ENCODE measurements at places on chromosomes 3 and 15. TPM values are rescaled to one million over a fixed set of nuclear protein-coding genes. Genes with fewer than 3 reads are reported as not detected.
A peak's percentile ranks its signal among the peaks of the same experiment; 100 is the strongest.

The CYP1A2 gene
- not detected for total RNA-seq

The RTP3 gene
- 0.07 TPM for total RNA-seq

The APBA2 gene
- total RNA-seq = 13.9 TPM

The KNL1 gene
- total RNA-seq = 33.9 TPM

The MCF2L2 gene
- 6.4 TPM for total RNA-seq

The IGSF11 gene
- total RNA-seq = 0.89 TPM

- DNase-seq = peak; percentile 95
Observed at GRCh38 chr15:89358435-89358754, 23.8 kb upstream of the POLG start.

DNA sequence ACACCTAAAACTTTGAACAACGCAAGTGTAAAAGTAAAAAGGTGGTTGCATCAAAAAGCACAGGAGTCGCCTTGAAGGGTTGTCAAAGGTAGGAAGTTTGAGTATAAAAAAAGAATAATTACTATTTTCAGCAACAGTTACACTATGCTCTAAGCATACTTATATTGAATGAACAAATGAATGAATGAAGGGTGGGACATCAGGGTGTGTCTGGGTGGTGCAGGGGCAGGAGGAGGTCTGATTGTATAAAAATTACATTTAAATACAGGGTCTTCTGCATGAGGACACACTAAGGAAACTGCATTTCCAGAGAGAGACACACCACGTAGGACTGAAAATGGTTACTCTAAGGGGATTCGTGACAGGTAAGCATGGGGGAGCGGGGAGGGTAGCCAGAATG is at the start of gene ARGFX:
Gene ARGFX, plus strand, starts transcription at position 301 of the 400 bp plus-strand sequence. CDS start 2,765 bp downstream, outside the sequence.
- no peak for DNase-seq

DNA sequence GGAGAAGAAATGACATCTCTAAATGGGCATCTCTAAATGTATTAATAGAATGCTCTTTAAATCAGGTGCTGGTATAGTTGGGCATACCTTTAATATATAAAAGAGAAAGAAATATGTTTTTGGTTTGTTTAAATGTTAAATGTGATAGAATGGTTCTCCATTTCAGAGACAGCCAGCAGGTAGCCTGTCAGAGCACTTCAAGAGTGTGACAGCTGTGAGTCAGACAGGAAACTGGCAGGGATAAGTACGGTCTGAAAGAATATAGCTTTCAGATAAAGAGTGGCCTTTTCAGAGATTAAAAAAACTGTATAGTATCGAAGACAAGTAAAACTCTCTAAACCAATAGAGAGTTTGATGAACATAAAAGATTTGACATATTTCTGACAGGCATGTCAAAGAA is 654.1 kb downstream of the IGSF11 start:
- no peak for DNase-seq

- DNase-seq = no peak
Observed at GRCh38 chr15:50872832-50873426, 35.6 kb upstream of the AP4E1 start.

- DNase-seq = no peak
Observed at GRCh38 chr15:41205315-41205714, 25.2 kb downstream of the EXD1 start.

GRCh38 chr15:84811828-84812227 is 5.3 kb upstream of the ALPK3 start:
- DNase-seq = no peak

DNA sequence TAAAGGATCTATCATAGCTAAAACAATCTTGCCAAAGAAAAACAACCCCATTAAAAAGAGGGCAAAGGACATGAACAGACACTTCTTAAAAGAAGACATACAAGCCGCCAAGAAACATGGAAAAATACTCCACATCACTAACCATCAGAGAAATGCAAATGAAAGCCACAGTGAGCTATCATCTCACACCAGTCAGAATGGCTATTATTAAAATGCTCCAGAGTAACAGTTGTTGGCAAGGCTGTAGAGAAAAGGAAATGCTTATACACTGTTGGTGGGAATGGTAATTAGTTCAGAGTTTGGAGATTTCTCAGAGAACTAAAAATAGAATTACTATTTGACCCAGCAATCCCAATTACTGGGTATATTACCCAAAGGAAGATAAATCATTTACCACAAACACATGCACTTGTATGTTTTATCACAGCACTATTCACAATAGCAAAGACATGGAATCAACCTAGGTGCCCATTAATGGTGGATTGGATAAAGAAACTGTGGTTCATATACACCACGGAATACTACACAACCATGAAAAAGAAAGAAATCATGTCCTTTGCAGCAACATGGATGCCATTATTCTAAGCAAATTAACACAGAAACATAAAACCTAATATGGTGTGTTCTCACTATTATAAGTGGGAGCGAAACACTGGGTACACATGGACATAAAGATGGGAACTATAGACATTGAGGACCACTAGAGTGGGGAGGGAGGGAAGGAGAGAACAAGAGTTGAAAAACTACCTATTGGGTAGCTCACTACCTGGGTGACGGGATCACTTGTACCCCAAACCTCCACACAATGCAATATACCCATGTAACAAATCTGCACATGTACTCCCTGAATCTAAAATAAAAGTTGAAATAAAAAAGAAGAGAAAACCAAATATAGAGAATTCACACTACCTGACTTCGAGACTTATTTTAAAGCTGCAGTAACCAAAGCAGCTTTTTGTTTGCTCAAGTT is 32.6 kb downstream of the ITGA11 start:
- DNase-seq = no peak

- DNase-seq = peak; percentile 16
Observed at GRCh38 chr3:61315871-61316270, 64.6 kb upstream of the FHIT start.

GRCh38 chr15:68957696-68958095 is 27.4 kb downstream of the SPESP1 start:
- no peak for DNase-seq

DNA sequence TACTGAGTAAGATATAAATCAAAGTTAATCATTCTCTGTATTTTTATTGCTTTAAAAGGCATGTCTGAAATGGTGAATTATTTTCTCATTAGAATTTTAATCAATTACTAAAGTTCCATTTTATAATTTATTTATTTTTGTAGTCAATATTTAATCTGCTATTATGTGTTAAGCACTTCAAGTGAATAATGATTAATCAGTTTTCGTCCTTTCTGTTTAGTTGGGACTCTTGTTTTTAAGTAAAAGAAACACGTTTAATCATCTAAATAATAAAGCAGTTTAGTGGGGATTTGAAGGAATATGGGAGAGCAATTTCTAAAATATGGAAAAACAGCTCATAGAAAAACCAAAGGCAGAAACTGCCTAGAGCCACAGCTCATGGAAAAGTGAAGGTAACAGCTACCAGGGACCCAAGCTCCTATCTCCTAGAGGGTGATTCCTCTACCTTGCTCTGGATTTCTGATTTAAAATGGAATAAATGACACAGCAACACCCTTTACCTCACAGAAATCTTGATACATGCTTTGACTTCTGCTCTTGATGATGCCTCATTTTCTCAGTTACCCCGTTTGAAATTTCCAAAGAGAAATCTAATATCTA is 28.0 kb upstream of the SUCNR1 start:
- DNase-seq = no peak

Measured in H7 (cell line).